ENCODE measurements at places on chromosomes 16 and 17.

GRCh38 chr17:78745407-78746088, 36.5 kb downstream of the CYTH1 start:
- DNase-seq, result peak; percentile 40

- no peak for DNase-seq
Observed at GRCh38 chr17:76569607-76570279, 15.9 kb downstream of the ST6GALNAC2 start.

DNA sequence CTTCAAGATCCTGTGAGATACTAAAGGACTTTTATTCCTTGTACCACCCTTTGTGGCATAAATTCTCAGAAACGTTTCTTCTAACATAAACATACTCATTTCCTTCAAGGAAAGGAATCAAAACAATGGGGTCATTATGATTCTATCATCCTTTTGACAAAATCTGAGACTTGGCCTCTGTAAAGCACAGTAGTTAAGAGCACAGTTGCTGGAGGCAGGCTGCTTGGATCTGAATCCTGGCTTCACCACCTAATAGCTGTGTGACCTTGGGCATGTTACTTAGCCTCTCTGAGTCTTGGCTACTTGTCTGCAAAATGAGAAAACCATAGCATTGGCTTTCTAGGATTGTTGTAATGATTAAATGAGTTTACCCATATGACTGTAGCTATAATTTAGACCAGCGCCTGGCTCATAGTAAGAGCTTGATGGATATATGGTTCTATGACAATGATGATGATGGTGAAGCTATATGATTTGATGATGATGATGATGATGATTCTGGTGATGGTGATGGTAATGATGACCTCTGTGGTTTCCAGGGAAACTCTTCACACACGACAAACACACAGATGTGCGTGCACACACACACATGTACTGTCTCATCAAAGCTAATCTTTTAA, 6.1 kb upstream of the KRT31 start:
- peak; percentile 76 for DNase-seq

- DNase-seq, result peak; percentile 61
Observed at GRCh38 chr16:21708533-21709115, 44.9 kb downstream of the OTOA start.

DNA sequence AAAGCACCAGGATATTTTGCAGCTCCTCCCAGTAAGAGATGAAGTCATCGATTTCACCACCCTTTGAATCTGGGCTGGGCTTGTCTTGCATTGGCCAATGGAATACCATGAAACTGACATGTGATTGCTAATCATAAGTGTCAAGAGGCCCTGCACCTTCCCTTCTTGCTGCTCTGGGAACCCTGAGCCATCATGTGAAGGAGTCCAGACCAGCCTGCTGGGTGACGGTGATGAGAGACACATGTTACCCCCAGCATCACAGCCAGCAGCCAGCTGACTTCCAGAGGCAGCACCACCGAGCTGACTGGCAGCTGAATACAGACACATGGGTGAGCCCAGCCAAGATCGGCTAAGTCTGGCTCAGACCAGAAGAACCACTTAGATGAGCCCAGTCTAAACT, 43.6 kb upstream of the CACNG4 start:
- DNase-seq, result no peak

DNA sequence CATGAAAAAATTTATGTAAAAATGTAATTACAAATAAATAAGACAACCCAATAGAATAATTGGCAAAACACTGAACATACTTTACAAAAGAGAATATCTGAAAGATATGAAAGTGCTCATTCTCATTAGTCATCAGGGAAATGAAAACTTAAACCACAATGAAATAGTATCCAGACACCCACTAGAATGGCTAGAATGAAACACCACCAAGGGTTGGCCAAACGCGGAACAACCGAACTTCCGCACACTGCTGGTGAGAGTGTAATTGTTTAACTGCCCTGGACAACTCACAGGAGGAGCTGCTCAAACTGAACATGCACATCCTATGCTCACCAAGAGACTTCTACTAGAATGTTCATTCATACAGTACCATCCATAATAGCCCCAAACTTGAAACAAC, 5.8 kb upstream of the ZDHHC7 start:
- DNase-seq, result peak; percentile 29

- no peak for DNase-seq
Observed at GRCh38 chr17:29409963-29410362, 19.8 kb downstream of the TAOK1 start.
